Kidney (tissue), 22 donors: ENCODE measurements at places on chromosomes 16 and 17. TPM values are rescaled to one million over a fixed set of nuclear protein-coding genes. Genes with fewer than 3 reads are reported as not detected.

The HP gene
- 41.4 TPM for total RNA-seq

The TPSG1 gene
- 3.4 TPM for total RNA-seq

GRCh38 chr17:42475835-42476234, 17.2 kb downstream of the ATP6V0A1 start:
- H3K4me1 ChIP-seq: no peaks in the 10 kb centered on the region
- no peak overlapping the region for H3K27ac ChIP-seq
- H3K4me3 ChIP-seq: no peak overlapping the region
- H3K27me3 ChIP-seq: no peaks in the 10 kb centered on the region
- H3K36me3 ChIP-seq: peaks cover 20% of the 10 kb centered on the region

GRCh38 chr17:43418441-43419374, 19.9 kb downstream of the ARL4D start:
- DNase-seq: no peak
- H3K27me3 ChIP-seq: no peaks in the 10 kb centered on the region
- H3K4me1 ChIP-seq: no peaks in the 10 kb centered on the region
- H3K4me3 ChIP-seq: no peak overlapping the region

DNA sequence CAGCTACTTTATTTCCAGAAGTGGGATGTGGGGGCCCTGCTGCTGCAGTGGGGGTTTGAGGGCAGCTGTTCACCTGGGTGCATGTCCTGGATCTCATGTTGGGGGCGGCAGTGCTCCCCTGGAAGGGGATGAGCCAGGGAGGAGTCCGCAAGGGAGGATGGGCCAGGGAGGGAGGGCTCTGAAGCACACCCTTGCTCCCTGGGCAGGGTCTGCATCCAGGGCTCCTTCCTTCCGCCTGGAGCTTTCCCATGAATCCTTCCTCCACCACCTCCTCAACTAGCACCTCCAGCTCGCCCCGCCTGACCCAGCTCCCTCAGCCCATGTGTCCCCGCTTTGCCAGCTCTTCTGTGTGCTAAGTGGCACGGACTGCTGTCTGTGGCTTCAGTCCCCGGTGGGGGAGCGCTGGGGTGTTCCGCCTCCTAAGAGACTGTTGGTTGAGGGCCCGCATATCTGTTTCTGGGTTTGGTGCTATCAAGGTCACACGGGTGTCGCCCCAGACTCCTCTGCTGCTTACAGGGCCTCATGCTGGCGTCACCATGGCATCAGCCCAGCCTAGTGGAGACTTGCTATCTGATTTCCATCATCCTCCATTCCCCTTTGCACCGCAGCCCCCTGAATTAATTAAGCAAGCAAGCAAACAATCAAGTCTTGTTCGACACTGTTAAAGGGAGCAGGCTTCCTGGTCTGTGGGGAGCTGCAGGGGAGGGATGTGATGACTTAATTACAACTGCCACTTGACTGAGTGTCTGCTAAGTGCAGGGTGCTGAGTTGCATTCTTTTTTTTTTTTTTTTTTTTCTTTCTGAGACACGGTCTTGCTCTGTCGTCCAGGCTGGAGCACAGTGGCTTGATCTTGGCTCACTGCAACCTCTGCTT, 71.8 kb downstream of the PRKCA start:
- no peak overlapping the region for H3K27ac ChIP-seq
- DNase-seq: peak; percentile 79
- no peaks in the 10 kb centered on the region for H3K36me3 ChIP-seq
- peaks cover 12% of the 10 kb centered on the region for H3K4me1 ChIP-seq
- H3K4me3 ChIP-seq: no peak overlapping the region

DNA sequence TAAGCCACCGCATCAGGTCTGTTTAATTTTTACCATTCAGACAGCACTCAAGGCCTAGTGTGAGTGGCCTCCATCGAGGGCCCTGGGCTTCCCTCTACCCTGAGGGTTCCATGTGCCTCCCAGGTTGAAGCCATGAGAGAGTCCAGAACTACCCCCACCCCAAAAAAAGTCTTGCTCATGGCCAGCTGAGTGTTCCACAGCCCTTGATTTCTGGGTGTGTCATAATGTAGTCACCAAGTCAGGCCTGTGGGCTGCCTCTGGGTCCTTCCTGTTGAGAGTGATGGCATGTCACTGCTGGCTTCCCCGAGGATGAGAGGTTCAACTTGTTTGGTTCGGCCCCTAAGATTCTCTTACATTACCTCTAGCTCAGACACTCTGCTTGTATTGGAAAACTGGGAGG, 100.6 kb downstream of the PITPNC1 start:
- H3K36me3 ChIP-seq: no peaks in the 10 kb centered on the region
- no peak overlapping the region for H3K4me3 ChIP-seq
- no peak for DNase-seq
- no peaks in the 10 kb centered on the region for H3K27me3 ChIP-seq
- H3K4me1 ChIP-seq: peaks cover 24% of the 10 kb centered on the region

- no peaks in the 10 kb centered on the region for H3K4me1 ChIP-seq
- no peak overlapping the region for H3K4me3 ChIP-seq
- DNase-seq: no peak
- H3K27me3 ChIP-seq: no peaks in the 10 kb centered on the region
These were observed 68.5 kb upstream of the MED9 start for GRCh38 chr17:17408236-17408794.

The NHLRC4 gene
- 3.3 TPM for total RNA-seq

GRCh38 chr17:41184480-41184961, at the start of gene KRTAP4-1:
KRTAP4-1 (minus strand) TSS chr17:41184911; CDS start chr17:41184854, 57 bp downstream.
- H3K27ac ChIP-seq: no peak within 1 kb of the TSS
- H3K27me3 ChIP-seq: no peaks in the 10 kb centered on the region
- no peak within 1 kb of the TSS for H3K4me3 ChIP-seq
- DNase-seq: no peak

DNA sequence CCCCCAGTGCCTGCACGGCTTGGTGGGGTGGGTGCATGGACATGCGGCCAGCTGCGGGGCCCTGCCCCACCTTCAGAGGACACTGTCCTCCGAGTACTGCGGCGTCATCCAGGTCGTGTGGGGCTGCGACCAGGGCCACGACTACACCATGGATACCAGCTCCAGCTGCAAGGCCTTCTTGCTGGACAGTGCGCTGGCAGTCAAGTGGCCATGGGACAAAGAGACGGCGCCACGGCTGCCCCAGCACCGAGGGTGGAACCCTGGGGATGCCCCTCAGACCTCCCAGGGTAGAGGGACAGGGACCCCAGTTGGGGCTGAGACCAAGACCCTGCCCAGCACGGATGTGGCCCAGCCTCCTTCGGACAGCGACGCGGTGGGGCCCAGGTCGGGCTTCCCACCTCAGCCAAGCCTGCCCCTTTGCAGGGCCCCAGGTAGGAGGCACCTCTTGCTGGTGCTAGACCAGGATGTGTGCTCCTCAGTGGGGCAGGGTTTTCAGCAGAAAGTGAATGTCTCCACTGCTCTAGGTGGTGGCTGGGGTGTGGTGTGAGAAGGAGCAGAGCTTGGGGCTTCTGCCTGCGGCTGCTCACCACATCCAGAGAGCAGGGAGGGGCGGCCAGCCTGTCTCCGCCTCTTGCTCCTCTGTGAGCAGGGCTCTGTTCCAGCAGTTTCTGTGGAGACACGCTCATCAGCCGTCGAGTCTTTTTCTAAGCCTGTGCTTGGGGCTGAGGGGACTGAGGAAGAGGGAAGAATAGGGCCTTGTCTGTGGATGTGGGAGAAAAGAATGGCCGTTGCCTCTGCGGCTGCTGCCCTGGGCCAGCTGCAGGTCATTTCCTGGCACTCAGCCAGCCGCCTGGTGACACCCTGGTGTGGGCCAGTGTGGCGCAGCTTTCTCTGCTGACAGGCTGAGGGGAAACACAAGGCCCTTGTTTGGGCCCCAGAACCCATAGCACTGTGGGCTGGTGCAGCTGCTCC, 2.2 kb downstream of the ZNF276 start:
- H3K27ac ChIP-seq: no peak overlapping the region
- peaks cover 21% of the 10 kb centered on the region for H3K36me3 ChIP-seq
- H3K4me1 ChIP-seq: peaks cover 8% of the 10 kb centered on the region
- DNase-seq: no peak

The GOSR2 gene
- total RNA-seq: 68.2 TPM

The FXR2 gene
- 29.3 TPM for total RNA-seq

GRCh38 chr17:17508019-17508535, 11.9 kb upstream of the RASD1 start:
- no peak overlapping the region for H3K4me3 ChIP-seq
- no peaks in the 10 kb centered on the region for H3K27me3 ChIP-seq
- H3K27ac ChIP-seq: no peak overlapping the region
- no peaks in the 10 kb centered on the region for H3K36me3 ChIP-seq
- peak; percentile 58 for DNase-seq

The SNAI3 gene
- total RNA-seq: 2.3 TPM

DNA sequence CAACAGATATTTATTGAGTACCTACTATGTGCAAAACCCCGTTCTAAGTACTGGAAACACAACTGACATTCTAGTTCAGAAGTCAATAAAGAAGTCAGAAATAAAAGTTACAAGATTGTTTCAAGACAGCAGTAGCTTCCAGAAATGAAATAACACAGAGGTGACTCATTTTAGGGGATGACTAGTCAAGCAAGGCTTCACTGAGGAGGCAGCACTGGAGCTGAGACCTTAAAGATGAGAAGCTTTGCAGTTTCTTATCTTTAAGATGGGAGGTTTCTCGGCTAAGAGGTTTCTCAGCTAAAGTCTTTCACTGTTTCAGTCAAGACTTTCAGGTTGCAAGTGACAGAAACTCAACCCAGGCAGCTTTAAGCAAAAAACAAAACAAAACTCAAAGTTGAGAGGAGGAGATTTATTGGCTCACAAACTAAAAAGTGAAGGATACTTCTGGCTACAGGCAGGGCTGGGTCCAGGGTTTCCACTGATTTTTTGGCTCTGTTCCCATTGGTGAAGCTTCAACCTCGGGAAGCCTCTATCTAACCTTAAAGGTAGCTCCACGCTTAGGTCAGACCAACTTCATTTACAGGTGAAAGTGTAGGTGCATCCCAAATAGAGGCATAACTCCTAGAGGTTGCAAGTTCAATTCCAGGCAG, 7.4 kb upstream of the MMP2 start:
- H3K4me3 ChIP-seq: no peak overlapping the region
- H3K4me1 ChIP-seq: peaks cover 2% of the 10 kb centered on the region
- H3K36me3 ChIP-seq: no peaks in the 10 kb centered on the region
- H3K27ac ChIP-seq: no peak overlapping the region

DNA sequence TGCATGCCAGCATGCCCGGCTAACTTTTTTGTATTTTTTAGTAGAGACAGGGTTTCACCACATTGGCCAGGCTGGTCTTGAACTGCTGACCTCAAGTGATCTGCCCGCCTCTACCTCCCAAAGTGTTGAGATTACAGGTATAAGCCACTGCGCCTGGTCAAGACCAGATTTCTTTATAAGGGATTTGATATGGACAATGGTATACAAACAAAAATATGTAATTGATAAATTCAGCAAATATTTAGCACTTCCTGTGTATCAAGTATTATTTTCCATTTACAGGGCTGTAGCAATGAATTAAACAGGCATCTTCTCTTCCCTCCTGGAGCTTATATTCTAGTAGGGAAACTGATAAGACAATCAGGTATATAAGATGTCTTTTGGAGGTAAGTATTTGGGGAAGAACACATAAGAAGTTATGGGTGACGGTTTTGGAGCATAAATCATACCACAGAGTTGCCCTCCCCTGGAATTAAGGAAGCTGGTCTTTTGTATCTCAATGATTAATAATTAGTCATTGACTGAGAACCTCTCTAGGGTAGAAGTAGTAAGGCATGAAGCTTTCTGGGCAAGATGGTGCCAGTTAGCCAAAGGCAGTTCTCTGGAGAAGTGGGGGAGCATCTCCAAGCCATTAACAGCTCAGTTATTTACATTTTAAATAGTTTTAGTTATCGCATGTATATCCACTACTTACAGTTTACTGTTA, 35.8 kb downstream of the TANC2 start:
- no peaks in the 10 kb centered on the region for H3K4me1 ChIP-seq
- H3K27me3 ChIP-seq: no peaks in the 10 kb centered on the region
- no peak overlapping the region for H3K4me3 ChIP-seq
- no peak for DNase-seq
- H3K36me3 ChIP-seq: no peaks in the 10 kb centered on the region

DNA sequence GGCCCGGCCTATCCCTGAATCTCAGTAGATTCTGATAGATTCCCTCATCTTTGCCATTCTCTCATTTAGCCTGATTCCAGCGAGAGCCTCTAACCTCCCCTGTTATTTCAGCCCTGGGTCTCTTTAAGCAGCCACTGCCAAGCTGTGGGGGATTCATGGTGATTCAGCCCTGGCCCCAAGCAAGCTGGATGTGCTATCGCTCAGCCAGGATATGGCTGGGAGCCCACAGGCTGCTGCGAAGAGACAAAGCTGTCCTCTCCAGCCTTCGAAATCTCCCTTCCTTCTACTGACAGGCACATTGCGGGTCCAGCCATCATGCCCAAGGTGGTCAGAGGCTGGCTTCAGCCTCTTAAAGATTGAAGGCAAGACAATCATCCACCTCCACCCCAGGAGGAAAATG, 394.1 kb downstream of the SOX9 start:
- H3K36me3 ChIP-seq: no peaks in the 10 kb centered on the region
- no peak overlapping the region for H3K27ac ChIP-seq
- H3K4me1 ChIP-seq: no peaks in the 10 kb centered on the region
- H3K27me3 ChIP-seq: no peaks in the 10 kb centered on the region
- H3K4me3 ChIP-seq: no peak overlapping the region

The CCDC144A gene
- 7.6 TPM for total RNA-seq

DNA sequence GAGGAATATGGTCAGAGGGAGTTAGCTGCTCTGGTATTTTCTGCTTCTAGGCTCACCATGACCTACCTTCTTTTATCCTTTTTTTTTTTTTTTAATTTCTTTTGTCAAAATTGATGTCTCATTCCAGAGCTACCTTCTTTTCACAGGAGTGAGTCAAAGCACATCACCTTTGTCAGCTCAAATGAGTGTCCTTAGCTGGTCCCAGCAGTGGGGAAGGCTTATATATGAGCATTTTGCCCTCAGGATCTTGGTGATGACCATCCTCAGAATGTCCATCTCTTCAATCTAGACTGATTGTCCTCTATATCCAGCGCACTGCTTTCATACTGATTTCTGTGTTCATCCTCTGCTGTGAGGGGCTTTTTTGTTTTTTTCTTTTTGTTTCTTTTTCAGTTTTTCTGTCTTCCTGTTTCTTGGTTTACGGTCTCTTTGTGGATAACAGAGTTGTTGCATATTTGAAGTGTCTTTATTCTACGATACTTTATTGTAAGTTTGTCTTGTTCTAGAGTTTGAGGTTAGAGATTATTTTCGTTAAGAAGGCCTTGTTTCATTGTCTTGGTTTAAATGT, 24.9 kb downstream of the CBFB start:
- no peak for DNase-seq
- H3K27me3 ChIP-seq: no peaks in the 10 kb centered on the region
- no peak overlapping the region for H3K27ac ChIP-seq
- peaks cover 5% of the 10 kb centered on the region for H3K36me3 ChIP-seq
- no peak overlapping the region for H3K4me3 ChIP-seq
- H3K4me1 ChIP-seq: no peaks in the 10 kb centered on the region

DNA sequence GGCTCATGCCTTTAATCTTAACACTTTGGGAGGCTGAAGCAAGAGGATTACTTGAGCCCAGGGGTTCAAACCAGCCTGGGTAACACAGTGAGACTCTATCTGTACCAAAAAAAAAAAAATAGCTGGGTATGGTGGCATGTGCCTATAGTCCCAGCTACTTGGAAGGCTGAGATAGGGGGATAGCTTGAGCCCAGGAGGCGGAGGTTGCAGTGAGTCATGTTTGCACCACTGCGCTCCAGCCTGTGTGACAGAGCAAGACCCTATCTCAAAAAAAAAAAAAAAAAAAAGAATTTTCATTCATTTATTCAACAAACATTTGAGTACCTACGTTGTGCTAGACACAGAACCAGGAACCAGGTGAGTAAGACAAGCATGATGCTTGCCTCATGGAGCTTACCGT, 73.6 kb upstream of the MRTFB start:
- H3K4me1 ChIP-seq: no peaks in the 10 kb centered on the region
- no peak overlapping the region for H3K4me3 ChIP-seq
- no peaks in the 10 kb centered on the region for H3K36me3 ChIP-seq
- no peaks in the 10 kb centered on the region for H3K27me3 ChIP-seq
